ENCODE measurements at places on chromosomes 6 and 20. TPM values are rescaled to one million over a fixed set of nuclear protein-coding genes. Genes with fewer than 3 reads are reported as not detected.

DNA sequence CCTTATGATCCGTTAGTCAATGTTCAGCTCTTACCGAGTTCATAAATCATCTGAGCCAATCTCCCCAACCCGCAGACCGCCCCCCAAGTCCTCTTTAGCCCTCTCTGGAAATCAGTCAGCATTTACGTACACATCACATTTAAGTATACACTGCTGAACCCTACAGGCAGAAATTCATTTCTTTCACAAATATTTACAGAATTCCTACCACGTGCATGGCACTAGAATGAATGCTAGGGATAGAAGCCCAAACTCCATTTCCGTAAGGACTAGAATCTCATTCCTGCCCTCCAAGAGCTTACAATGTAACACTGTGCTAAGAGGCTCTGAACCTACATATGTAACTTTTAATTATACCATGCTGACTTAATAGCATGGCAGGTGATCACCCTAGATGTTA, 1.8 kb downstream of the OSER1 start:
- peak overlapping the region; percentile 99 for H3K27ac ChIP-seq
- peak overlapping the region; percentile 65 for H3K4me3 ChIP-seq
- peaks cover 1% of the 10 kb centered on the region for H3K36me3 ChIP-seq
- H3K4me1 ChIP-seq = peaks cover 36% of the 10 kb centered on the region
- DNase-seq = no peak
- H3K27me3 ChIP-seq = no peaks in the 10 kb centered on the region

- H3K27ac ChIP-seq = no peak overlapping the region
- no peak overlapping the region for H3K4me3 ChIP-seq
- no peak for DNase-seq
- no peaks in the 10 kb centered on the region for H3K27me3 ChIP-seq
- H3K4me1 ChIP-seq = no peaks in the 10 kb centered on the region
Measured at GRCh38 chr6:138637822-138638221, 135.7 kb upstream of the CCDC28A start.

- H3K4me1 ChIP-seq = no peaks in the 10 kb centered on the region
- H3K4me3 ChIP-seq = no peak overlapping the region
Measured at GRCh38 chr20:25632940-25633790, 9.4 kb upstream of the NANP start.

DNA sequence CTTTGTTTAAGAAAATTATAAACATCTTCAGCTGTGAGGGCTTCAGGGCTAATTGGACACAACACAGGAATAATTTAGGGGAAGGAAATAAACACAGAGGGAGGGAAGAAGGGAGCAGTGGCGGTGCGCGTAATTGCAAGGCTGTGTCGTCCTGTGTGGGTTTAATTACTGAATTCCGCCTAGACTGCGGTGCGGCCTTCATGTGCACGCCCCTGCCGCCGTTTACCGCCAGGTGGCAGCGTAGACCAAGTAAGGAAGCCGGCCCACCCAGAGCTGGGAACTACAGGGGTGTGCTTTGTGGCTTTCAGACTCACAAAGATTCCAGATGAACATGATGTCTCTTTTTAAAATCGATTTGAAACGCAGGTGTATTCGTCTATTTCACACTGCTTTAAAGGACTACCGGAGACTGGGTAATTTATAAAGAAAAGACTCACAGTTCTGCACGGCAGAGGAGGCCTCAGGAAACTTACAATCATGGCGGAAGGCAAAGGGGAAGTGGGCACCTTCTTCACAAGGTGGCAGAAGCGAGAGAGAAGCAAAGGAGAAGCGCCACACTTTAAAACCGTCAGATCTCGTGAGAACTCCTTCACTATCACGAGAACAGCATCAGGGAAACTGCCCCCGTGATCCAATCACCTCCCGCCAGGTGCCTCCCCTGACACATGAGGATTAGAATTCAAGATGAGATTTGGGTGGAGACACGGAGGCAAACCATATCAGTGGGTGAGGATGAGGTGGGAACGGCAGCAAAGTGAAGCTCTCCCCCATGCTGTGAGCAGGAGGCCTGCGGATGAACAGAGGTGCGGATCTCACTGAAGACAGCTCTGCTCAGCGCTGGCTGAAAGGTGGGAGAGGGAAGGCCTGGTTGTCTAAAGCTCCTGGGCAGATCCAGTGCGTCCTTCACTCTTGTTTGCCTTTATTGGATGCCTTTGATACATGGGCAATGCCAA, 222.0 kb upstream of the PDE10A start:
- no peaks in the 10 kb centered on the region for H3K4me1 ChIP-seq
- no peak overlapping the region for H3K27ac ChIP-seq
- no peaks in the 10 kb centered on the region for H3K27me3 ChIP-seq
- peak; percentile 72 for DNase-seq
- no peaks in the 10 kb centered on the region for H3K36me3 ChIP-seq

- no peak overlapping the region for H3K4me3 ChIP-seq
- H3K27ac ChIP-seq = no peak overlapping the region
- DNase-seq = no peak
Measured at GRCh38 chr6:168035098-168035660, 37.7 kb downstream of the KIF25 start.

Gene KCNK16
- not detected for total RNA-seq
